SK-N-DZ (cell line): ENCODE measurements at places on chromosomes 16 and 17.

DNA sequence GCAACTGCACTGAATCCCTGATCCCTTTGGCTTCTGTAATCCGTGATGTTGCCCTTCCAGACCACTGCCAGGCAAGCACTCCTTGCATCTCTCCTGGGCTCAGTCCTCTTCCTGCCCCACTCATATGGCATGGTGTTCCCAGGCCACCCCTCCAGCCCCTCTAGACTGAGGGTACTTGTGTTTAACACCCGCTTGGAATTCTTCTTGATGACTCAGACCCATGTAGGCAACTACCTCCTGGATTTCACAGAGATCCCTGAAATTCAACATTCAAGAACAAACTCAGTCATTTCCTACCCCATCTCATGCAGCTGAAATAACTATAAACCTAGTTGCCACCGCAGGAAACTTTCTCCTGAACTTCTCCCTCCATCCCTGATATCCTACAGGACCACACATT is 541.9 kb upstream of the CDH11 start:
- DNase-seq, result no peak

- DNase-seq, result peak; percentile 34
Measured at GRCh38 chr17:68143425-68143824, 104.4 kb upstream of the AMZ2 start.

DNA sequence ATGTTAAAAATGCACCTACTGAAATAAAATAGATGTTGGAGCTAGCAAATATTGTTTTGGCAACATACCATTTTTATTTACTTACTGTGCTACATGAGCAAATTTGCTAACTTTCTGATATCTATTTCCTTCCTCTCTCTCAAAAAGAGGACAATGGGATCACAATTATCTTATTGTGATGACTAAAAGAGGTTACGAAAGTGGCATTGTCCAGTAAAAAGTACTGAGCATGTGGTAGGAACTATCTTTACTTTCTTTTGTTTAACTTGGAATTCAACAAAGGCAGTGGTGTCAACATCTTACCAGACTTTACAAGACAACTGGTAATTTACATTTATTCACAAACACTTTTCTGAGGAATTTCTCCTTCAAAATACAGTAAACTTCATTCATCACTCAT is 1542.6 kb upstream of the CDH8 start:
- DNase-seq, result no peak

DNA sequence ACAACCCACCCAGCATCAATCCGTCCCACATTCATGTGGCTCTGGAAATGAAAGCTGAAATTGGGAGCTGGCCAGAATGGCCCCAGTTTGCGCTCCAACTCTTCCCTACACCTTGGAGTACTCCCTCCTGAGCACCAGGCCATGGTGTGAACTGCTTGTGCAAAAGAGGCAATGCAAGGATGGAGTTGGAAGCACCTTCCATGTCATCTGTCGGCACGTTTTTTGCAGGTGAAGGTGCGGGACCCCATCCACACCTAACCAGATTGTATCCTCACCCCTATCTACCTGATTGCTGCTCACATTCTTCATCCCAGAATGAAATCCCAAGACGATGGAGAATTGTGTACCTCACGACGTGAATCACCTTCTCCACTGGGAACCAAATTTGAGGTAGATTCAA is 136.6 kb upstream of the WSB1 start:
- DNase-seq, result no peak

- no peak for DNase-seq
Measured at GRCh38 chr17:40167685-40168261, 9.5 kb upstream of the RAPGEFL1 start.

- no peak for DNase-seq
Measured at GRCh38 chr16:61763013-61763412, 273.2 kb downstream of the CDH8 start.

- peak; percentile 72 for DNase-seq
Measured at GRCh38 chr16:89599451-89599858, 14.0 kb upstream of the DPEP1 start.

DNA sequence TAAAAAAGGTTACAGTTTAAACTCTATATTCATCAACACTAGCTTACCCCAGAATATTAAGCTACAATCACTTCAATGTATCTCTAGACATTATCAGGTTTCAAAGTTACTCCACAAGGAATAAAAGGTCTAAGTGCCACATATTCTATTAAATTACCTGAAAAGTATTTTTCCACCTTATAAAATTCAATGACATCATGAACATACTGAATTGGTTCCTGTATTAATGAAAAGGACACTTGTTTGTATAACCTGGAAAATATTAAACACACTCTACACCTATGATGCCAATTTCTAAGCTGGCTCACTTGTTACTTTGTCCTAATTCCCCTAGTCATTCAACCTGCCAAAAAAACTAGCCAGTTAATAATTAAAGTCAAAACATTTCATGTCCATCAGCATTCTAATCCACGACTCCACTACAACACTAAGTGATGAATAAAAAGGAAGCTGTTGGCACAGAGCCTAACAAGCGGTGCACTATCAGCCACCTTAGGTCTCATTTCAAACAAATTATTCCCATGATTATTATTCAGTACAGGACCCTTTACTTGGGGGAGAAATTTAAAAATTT is 12.2 kb downstream of the MED13 start:
- no peak for DNase-seq

GRCh38 chr16:12737563-12737962 is 66.1 kb downstream of the CPPED1 start:
- no peak for DNase-seq

DNA sequence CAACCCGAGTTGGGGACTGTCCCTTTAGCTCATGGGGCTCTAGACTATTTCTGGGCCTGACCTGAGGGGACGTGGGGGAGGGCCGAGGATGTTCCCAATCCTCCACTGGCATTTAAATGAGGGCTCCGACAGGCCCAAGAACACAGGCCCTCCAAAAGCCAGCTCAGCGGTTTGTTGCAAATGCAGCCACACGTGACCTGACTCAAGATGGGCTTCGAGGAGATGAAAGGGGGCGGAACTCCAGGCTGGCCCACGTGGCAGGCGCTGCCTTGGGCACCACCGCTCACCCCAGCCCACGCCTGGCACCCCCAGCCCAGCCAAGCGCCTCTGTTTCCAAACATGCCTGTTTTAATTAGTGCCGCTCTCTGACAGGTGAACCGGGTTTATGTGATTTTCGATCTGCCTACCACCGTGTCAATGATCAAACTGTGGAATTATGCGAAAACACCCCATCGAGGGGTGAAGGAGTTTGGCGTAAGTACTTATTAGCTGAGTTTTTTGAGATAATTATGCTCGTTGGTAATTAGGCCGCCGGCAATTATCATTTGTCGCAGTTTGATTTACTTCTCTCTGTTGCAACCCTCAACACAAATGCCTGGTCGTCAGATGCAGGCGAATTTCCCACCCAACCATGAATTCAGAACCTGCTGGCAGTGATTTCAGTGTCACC is 226.7 kb downstream of the KATNIP start:
- no peak for DNase-seq

DNA sequence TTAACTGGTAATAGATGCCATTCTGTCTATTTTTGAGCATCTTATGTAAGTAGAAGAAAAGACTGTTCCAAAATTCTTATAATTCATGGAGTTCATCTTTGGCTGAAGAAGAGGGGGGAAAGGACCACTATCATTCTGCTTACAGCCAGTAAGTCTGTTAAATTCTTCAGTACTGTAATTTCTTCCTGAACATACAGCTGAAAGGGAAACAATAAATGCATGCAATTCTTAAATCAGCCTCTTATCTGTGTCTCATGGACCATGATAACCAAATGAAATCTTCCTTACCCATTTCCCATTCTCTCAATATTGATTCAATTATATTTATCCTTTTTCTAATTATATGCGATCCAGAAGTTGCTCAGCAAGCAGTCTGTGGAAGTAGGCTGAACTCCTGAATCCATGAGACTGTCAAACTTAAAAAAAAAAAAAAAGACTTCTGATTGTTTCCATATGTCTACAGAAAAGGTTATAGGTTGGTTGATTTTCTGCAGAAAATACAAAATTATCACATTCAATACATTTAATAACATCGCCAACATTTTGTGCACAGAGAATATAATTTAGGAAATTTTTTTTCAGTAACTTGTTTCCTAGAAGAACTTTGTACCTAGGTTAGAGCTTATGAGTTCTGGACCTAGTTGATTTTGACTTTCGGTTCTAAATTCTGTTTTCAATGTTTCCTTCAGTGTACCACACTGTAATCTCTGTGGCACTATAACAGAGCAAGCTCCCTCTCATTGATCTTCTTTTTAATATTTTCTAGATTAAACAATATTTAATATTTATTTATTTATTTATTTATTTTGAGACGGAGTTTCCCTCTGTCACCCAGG is 1.2 kb upstream of the ABCA9 start:
- DNase-seq, result no peak

GRCh38 chr16:11651796-11652195 is 16.5 kb upstream of the SNN start:
- DNase-seq, result no peak

DNA sequence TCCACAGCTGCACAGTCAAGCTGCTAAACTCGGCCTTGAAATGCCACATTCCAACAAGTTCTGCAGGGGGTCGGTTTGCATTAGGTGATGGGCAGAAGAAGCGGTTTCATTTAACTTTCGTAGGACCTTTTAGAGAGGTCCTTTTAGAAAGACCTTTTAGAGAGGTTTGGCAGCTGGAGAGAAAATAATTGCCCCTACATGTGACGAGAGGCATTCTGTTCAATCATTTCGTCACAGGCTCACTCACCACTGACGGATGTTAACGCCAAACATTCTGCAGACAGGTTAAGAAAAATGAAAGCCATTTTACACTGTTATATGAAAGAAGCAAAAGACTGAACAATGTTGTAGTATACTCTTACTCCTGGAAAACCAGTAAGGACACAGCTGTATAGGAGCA is 76.5 kb upstream of the ZNF423 start:
- no peak for DNase-seq

DNA sequence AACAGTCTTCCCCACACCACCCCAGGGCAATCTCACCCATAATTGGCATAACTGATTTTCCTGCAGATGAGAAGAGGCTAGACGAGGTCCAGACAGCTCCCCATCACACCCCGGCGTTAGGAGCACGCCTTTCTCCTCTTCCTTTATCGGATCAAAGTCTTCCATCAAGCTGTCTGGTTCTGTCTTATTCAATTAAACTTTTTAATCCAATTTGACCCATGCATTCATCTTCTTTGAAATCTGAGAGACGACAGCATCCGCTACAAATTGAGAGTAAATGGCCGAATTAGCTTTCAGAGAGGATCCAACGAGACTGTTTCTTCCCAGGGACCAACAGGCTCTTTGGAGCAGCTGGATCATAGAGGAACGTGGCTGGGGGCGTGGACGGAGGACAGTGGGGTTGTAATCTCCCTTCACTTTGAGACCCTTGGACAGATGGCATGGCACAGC is 44.4 kb upstream of the GPRC5B start:
- DNase-seq, result peak; percentile 100

DNA sequence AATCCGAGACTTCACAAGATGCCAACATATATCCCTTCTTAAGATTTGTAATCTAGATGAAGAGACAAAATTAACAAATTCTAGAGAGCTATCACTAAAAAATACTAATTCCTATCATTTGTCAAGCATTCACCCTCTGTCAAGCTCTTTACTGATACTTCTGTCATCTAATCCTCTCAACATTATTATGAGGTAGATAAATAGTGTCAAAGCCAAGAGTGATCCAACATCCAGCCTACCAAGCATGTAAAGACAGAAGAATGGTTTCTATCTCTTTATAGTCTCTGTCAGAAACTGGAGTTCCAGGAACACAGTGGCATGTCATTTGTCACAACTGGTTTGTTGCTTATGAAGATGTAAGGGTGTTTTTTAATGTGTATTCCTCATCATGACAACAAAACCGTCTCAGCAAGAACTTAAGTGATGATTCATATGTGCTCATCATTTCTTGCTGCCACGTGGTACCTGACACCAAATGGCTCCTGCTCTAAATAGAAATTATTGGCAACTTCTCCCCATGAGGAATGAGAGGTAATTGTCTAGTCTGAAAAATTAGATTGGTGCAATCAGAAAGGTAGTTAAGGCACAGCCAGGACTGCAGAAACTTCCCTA is 196.8 kb downstream of the TOX3 start:
- no peak for DNase-seq

GRCh38 chr16:47581114-47581513 is 120.0 kb downstream of the PHKB start:
- DNase-seq, result no peak

GRCh38 chr16:24919536-24919935 is 73.8 kb downstream of the SLC5A11 start:
- no peak for DNase-seq
